ENCODE measurements at places on chromosomes 5 and 9.

DNA sequence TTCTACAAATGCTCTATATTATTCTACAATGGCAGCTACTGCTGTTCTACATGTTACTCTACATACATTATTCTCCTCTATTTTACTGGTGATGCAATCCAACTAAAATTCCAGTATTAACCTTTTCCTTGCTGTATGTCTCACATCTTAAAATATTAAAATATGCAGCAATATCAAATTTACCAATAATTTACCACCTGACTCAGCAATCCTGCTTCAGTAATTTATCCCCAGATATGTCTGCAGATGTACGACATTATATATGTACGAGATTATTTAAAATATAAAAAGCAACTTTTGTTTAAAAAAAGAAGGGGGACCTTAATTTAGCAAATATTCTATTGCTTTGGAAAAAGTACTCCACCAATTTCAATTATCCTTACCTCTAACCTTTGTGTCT lies 11.6 kb downstream of the KIF3A start:
- no peak for DNase-seq

DNA sequence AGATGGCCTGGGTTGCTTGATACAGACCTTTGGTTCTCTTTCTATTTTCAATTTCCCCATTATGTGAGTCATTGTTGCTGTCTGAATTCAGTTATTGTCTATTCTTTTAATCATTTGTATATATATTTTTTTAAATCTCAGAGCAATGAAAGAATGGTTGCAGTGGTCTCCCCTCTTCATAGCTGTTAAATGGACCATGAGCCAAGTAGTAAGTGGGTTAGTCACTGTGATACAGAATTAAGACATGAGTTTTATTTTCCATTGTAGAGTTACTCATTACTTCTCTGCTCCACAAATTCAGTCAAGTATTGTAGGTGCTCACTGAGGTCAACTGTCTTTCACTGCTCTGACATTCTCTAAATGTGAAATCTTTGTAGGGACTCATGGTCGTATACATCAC lies 174.6 kb upstream of the GRAMD2B start:
- no peak for DNase-seq

DNA sequence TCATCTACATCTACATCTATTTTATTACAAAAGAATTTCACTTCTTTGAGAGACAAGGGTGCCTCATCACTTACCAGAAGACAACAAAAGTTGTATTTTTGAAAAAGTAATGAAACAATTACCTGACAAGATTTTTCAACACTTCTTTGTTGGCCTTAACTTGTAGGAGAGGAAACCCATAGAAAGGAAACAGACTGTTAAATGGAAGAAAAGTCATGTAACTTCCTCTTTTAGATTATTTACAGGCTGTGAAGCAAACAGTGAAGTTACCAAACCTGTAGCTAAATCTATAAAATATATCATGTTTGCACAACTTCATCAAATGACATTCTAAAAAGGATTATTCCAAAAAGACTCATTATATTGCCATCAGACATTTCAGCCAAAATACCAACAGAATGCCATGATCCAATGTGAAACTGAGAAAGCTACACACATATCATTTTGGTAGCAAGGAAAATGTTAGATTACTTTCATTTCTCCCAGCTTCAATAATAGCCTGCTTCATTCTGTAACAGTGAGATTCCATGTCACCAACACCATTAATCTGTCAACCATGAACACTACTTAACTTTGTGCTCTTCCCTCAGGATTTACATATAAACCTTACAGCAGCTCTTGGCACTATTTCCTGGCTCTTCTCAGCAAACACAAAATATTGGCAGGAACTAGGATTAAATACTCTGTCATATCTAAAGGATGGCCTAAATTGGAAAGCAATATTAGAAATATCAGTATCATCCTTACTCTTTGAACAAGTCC lies 122.5 kb downstream of the MCTP1 start:
- DNase-seq: no peak

DNA sequence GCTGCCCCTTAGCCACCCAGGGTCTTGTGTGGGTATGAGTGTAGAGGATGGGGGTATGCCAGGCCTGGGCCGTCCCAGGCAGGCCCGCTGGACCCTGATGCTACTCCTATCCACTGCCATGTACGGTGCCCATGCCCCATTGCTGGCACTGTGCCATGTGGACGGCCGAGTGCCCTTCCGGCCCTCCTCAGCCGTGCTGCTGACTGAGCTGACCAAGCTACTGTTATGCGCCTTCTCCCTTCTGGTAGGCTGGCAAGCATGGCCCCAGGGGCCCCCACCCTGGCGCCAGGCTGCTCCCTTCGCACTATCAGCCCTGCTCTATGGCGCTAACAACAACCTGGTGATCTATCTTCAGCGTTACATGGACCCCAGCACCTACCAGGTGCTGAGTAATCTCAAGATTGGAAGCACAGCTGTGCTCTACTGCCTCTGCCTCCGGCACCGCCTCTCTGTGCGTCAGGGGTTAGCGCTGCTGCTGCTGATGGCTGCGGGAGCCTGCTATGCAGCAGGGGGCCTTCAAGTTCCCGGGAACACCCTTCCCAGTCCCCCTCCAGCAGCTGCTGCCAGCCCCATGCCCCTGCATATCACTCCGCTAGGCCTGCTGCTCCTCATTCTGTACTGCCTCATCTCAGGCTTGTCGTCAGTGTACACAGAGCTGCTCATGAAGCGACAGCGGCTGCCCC lies 2.6 kb downstream of the SLC35A4 start:
- DNase-seq: no peak

DNA sequence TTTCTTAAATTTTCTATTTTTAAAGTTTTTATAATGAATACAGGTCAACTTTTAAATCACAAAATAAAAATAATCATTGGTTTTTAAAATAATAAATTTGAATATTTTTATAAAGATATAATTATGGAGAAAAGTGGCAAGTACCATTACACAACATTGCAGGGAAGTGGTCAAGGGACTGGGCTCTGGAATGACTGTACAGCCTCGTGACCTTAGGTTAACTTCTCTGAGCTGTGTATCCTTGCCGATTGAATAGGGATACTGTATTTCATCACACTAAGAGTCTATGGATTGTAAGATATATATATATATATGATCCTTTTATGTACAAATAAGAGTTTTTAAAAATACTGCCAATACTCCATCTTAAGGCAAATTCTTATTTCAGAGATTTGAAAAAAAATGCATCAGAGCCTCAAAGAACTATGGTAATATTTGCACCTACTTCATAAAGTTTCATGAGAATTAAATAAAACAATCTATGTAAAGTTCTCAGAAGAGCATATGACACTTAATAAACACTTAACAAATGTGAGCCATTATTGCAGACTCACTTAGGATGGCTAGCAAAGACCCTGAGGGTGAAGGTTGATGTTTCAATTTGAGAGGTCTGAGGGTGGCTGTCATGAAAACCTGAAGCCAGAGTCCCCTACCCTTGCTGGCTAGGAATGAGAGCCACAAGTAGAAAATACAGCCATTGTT lies 136.5 kb downstream of the CCDC192 start:
- no peak for DNase-seq
